NCI-H82 (cell line): ENCODE measurements at places on chromosomes 1 and 21.

- peak; percentile 72 for DNase-seq
These were observed 95.9 kb downstream of the SPSB1 start for GRCh38 chr1:9388335-9389180.

DNA sequence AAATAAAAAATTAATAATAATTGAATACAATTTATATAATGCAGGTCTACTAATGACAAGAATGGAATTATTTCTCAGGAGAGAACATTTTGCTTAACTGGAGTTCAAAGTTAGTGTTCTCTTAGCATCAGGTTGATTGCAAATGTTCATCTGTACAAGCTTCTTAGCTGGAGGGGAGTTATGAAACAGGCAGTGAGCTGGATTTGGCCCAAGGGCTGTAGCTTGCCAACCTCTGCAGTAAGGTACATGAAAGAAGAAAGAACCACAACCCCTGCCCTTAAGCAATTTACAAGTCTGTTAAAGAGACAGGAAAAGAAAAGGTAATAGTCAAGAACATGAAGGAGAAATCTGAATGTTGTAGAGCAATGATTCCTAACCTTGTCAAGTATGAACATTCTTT lies 17.0 kb downstream of the LPGAT1 start:
- no peak for DNase-seq

- DNase-seq, result peak; percentile 90
These were observed 7.1 kb downstream of the HPCA start for GRCh38 chr1:32893198-32894018.

DNA sequence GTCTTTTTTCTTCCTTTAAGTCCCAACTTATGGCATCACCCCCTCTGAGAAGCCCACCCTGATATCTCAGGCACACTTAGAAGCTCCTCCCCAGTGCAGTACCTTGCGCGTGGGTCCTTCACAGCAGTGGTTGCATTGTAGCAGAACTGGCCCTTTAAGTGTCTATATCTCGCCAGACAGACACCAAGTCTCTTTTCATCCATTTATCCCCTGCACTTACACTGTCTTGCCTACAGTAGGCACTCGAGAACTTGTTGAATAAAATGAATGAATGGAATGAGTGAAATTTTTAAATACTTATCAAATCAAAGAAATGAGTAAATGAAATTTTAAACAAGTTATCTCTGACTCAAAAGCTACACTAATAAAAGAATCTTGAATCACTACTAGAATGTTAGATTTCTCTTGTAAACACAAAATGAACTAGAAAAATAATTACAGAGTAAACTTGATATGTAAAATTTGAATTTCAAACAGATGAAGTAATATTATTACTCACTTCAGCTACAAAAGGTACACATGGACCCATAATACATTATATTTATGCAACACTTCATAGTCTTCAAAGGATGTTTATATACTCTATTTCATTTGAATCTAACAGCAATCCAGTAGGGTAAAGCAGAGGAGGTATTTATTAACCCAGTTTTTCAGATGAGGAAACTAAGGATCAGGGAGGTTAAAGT lies 54.7 kb upstream of the MAN1A2 start:
- peak; percentile 30 for DNase-seq

- DNase-seq, result no peak
These were observed 12.3 kb downstream of the SERTAD4 start for GRCh38 chr1:210244746-210245367.

- no peak for DNase-seq
These were observed 58.7 kb upstream of the RC3H1 start for GRCh38 chr1:174080819-174081218.

DNA sequence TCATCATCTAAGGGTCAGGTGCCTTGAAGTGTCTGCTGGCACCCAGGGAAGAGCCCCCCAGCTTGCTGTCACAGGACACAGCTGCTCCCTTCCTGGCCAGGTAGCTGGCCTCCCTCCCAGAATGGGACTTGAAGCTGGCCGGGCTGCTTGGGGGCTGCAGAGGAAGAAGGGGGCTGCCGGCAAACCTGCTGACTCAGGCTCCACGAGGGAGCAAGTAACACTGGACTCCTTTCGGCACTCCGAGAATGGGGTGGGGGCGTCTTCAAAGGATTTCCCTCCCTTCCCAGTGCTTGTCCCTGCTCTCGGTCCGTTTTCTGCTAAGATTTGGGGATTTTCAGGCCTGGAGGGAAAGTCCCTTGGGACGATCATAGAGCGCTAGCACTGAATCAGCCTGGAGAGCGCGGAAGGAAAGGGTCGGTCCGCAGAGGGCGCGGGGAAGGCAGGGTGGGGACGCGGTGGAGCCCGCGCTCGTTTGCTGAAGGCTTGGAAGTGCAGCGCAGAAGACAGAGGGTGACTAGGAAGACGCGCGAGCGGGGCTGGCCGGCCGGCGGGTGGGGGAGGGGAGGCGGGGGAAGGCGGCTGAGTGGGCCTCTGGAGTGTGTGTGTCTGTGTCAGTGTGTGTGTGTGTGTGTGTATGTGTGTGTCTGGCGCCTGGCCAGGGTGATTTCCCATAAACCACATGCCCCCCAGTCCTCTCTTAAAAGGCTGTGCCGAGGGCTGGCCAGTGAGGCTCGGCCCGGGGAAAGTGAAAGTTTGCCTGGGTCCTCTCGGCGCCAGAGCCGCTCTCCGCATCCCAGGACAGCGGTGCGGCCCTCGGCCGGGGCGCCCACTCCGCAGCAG lies at the start of gene CSF1:
Gene CSF1 (plus strand): TSS at position 727 of the 840 bp plus-strand sequence. CDS start 175 bp downstream, outside the sequence.
- DNase-seq, result peak; percentile 49

DNA sequence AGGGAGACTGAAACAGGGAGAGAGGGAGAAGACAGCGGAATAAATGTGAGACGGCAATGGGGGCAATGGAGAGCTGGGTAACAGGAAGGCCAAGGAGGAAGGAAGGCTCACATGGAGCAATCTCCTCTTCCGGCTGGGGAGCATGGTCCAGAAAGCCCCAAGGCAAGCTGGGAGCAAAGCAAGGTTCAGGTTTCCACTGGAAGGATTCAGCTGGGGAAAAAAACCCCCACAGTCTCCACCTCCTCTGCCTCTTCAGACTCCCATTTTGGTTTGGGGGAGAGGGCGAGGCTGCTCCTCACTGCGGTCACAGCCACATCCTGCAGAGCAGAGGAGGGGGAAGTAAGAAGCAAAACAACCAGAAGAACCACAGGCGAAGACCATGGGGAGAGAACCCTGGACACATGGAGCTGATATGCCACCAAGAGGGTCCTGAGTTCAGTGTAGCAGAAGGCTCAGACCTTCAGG lies 650 bp downstream of the TNFAIP8L2 start:
- DNase-seq, result no peak

DNA sequence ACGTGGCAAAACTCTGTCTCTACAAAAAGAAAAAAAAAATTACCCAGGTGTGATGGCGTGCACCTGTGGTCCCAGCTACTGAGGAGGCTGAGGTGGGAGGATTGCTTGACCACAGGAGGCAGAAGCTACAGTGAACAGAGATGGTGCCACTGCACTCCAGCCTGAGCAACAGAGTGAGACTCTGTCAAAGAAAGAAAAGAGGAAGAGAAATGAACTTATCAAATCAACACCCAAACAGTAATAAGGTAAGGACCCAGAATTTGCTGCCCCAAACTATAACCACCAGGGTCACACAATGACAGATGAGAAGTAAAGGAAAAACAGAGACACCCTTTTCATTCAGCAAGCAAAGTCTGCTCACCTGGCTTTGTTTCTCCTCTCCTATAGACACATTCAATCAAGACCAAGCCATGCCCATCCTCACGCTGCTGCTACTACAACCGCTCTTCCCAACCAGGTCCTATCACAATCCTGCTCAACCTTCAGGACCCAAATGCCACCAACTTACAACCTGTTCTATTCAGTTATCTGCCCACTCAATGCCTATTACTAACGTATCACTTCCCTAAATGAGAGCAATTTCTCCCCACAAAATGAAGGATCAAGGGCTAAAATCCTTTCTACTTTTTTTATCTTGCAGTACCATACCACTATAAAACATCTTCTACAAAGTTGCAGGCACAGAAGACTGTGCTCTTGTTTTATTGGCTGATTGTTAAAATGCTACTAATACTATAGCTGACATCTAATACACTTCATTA lies 183.5 kb downstream of the RERE start:
- no peak for DNase-seq

GRCh38 chr1:168693872-168694238 lies 35.2 kb downstream of the DPT start:
- no peak for DNase-seq

GRCh38 chr1:188359315-188359714 lies 1530.6 kb downstream of the PLA2G4A start:
- DNase-seq, result no peak

DNA sequence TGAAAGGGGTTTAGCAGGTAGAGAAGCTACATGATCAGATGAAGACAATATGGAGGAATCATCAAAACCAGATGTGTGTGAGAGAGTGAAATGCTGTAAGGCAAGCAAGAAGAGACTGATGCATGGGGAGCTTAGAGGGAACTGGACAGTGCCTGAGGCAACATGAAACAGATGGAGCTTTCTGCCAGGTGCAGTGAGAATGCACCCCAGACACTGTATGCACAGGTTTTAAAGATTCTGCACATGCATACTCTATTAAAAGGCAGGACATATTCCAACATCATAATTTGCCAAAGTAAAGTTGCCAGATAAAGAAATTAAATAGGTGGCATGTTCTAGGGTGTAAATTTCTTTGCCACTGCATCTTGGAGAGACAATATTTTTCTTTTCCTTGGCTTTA lies 200.1 kb downstream of the AMY1C start:
- DNase-seq, result peak; percentile 19

GRCh38 chr1:151164732-151165280 lies 896 bp downstream of the LYSMD1 start:
- DNase-seq, result peak; percentile 54

DNA sequence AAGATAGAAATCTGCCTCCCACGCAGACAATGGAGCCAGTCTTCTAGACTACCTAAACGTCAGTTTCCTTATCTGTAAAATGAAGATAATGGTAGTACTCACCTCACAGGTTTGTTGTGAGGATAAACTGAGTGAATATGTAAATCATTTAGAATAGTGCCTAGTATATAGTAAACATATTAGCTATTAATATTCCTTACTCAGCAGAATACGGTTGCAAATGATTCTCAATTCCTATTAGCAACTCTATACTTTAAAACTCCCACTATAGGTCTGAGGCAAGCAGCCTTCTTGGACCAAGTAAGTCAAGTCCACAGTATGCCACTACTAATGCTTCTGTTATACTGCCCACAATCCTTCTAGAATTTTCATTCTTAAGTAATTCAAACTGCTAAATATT lies 5.4 kb downstream of the GTF2B start:
- DNase-seq, result no peak

DNA sequence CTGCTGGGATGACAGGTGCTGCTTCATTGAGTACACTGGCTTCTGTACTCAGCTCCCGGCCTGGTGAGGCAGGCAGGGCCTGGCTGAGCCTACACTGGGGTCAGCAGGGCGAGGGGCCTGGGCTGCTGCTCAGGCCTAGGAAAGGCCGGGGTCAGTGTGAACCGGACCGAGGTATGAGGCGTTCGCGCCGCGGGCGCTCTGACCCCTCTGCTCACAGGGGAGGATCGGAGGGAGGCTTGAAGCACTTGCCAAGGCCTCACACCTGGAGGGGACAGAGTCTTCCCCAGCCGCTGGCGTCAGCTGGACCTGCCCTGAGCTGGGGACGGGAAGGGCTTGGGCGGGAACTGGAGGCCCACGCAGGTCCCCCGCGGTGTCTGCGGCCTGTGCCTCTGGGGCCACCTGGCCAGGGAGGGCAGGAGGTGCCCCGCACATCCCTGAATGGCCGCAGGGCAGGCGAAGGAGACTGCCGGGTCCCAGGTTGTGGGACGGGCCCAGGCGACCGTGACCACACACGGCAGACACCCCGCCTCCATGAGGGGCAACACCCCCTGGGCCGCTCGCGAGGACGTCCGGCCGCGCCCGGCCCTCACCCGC lies 466 bp downstream of the PEX10 start:
- no peak for DNase-seq

DNA sequence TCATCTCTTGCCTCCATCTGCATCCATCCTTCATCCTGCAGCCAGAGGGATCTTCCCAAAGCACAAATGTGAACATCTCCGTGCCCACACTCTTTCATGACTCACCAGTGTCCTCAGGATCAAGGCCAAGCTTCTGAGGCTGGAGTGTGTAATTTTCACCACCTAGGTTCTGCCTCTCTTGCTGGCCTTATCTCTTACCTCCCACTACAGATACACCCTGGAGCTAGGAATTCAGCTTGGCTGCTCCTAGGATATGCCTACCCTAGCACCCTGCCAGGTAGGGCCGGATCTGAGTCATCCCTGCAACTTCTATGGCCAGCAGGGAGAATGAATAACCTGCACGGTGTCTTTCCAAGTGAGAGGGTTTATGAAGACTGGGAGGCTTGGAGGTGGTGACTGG lies 208.7 kb upstream of the CSF3R start:
- no peak for DNase-seq

GRCh38 chr1:78007677-78008341 lies 3.1 kb downstream of the DNAJB4 start:
- DNase-seq, result no peak

DNA sequence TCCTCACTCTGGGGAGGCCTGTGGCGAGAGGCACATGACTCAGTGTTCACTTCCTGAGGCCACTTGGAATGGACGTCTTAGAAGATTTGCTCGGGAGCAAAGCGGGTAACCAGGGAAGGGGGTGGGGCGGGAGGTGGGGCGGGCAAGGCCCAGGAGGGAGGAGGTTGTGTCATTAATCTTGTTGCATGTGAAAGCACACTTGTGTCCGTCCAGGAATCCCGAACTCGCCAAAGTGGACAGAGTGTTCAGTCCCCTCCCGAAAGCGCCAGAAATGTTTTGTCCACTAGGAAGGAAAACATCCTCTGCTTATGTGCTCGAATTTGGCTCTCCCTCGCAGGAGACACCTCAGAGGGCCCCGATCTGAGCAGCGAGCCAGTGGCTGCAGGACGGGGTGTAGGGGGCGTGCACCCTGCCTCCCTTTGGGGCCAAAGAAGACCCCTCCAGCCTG lies 84.2 kb downstream of the SPSB1 start:
- no peak for DNase-seq

- DNase-seq, result peak; percentile 92
These were observed 98.4 kb upstream of the TNR start for GRCh38 chr1:175841738-175842187.

DNA sequence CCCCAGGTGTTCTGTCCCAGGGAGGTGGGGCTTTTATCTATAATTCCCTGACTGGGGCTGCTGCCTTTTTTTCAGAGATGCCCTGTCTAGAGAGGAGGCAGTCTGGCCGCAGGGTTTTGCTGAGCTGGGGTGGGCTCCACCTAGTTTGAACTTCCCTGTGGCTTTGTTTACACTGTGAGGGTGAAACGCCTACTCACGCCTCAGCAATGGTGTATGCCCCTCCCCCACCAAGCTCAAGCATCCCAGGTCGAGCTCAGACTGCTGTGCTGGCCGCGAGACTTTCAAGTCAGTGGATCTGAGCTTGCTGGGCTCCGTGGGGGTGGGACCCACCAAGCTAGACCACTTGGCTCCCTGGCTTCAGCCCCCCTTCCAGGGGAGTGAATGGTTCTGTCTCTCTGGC lies 124.3 kb downstream of the CENPF start:
- no peak for DNase-seq

DNA sequence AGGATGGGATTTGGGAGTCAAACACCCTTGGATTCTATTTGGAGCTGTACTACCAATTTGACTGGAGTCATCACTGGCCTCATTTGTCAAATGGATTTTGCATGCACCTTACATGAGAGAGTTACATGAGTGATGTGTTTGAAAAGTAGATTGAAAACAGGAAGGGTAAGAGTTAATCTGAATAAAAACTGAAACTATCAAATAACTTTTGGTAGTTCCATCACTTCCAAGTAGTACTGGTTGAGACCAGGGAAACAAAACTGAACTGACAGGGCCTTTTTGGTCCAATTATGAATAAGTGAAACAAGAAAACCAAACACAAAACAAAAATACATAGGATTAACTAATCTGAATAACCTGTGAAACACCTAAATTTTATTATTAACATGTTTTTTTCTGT lies 30.2 kb downstream of the NUCKS1 start:
- DNase-seq, result no peak
